ENCODE measurements at places on chromosomes 3 and 15. TPM values are rescaled to one million over a fixed set of nuclear protein-coding genes. Genes with fewer than 3 reads are reported as not detected.

DNA sequence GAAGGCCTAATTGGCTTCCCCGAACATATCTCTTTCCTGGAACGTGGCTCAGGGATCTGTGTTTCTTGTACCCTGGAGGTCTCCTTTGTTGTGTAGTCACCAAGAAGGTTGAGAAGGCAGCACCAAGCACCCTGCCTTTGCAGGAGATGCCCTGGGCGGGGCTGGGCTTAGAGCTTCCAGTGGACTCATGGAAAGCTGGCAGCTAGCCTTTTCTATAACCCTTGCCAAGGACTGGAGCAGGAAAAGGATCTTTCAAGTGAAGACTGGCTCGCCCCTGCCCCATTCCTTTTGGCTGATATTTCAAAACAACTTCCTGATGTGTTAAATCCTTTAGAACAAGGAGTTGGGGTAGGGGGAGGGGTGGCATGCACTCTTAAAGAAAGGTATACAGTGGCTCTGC lies 58.9 kb upstream of the EPHA6 start:
- no peak for DNase-seq

DNA sequence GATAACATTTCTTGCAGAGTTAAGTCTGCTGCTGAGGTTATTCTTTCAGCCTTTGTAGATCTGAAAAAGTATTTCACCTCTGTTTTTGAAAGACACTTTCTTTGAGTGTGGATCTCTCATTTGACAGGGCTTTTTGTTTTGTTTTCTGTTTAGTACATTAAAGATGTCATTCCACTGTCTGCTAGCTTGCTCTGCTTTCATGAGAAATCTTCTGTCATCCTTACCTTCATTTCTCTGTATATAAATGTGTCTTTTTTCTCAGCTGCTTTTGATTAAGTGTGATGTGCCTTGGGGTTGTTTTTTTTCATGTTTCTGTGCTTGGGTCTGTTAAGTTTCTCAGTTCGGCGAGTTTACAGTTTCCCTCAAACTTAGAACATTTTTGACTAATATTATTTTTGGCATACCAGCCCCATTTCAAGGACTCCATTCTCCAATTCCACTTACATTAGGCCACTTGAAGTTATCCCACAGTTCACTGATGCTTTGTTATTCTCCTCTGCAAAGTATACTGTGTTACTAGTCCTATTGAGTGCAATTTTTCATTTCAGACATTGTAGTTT lies 43.9 kb upstream of the CA12 start:
- DNase-seq: no peak

DNA sequence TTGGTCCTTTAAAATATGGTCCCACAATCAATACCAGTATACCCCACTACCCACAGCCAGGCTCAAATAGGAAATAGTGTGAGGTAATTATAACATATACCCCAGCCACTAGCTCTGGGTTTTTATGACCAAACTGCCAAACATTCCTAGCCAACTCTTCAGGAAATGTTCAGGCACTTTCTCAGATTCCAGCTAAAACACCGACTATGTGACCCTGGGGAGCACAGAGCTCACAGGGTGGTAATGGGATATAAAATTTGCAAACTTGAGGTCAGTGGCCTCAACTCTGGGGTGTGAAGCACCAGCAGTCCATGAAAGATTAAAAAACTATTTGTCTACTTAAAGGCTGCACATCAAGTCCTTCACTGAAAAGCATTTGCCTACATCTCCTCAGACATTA lies 12.9 kb downstream of the FBN1 start:
- no peak for DNase-seq

MESP1 gene
- total RNA-seq: 8.8 TPM

SAMD7 gene
- not detected for total RNA-seq

GRCh38 chr3:160784853-160785252 lies 28.8 kb downstream of the PPM1L start:
- peak; percentile 34 for DNase-seq

SLC38A3 gene
- total RNA-seq: 3.1 TPM
